Hypothalamus (tissue), 51 donors: ENCODE measurements at places on chromosomes 7 and 10.

DNA sequence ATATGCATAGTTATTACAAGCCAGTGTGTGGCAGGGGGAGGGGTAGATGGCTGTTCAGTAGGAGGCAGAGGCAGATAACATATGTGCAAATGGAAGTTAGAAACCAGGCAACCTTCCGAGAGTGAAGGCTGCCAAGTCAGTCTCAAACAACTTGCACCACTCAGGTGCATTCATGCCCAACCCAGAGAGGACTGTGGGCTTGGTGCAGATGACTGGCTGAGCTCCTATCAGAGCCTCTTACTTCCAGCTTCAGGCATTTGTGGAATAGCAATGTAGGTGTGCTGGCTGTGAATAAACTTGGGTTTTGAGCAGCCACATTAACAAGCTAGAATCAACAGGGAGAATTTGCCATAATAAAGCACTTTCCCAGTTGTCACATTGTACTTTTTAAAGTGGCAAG is 789.8 kb downstream of the PHTF2 start:
- DNase-seq, result no peak

DNA sequence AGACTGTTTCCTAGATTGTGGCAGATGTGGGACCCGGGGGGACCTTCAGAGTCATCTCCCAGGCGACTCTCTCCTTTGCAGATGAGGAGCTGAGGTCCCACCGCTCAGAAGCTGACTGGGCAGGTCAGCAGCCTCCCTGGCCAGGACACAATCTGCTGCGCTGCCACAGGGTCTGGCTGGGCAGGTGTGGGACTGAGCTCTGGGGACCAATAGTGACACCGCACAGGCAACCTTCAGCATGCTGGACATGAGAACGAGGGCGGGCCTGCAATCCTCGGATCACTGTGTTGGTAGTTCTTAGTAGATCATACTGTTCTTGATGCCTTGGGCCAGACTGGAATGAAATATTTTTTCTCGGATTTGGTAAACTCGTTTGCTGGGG is 20.5 kb upstream of the CRYGN start:
- DNase-seq, result no peak

DNA sequence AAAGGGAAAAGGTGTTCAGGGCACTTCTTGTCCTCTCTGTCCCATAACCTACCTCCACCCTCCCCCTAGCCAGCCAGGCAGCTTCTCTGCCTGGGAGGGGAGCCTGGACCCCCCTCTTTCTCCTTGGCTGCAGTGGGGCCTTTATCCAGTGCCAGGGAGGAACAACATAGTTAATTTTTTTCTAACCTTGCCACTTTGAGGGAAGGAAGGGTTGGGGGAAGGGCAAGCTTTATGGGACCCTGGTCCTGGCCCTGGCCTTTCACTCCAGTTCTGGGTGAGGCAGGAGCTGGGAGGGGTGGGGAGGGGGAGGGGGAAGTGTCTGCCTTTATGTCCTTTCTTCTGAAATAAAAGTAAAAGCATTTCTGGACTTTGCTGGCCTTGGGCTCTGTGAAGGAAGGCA is 4.5 kb downstream of the VGF start:
- DNase-seq, result no peak

- peak; percentile 23 for DNase-seq
Observed at GRCh38 chr7:37916673-37917660, at the start of gene SFRP4. Gene SFRP4 (minus strand): TSS chr7:37916817. CDS start chr7:37916537, 280 bp downstream.

GRCh38 chr7:69808391-69808790 is 210.1 kb downstream of the AUTS2 start:
- DNase-seq, result no peak

GRCh38 chr10:126846959-126847358 is 58.3 kb upstream of the DOCK1 start:
- no peak for DNase-seq

GRCh38 chr10:1418031-1418550 is 319.2 kb downstream of the ADARB2 start:
- no peak for DNase-seq

GRCh38 chr7:44534087-44534486 is 7.0 kb downstream of the NPC1L1 start:
- DNase-seq, result no peak

DNA sequence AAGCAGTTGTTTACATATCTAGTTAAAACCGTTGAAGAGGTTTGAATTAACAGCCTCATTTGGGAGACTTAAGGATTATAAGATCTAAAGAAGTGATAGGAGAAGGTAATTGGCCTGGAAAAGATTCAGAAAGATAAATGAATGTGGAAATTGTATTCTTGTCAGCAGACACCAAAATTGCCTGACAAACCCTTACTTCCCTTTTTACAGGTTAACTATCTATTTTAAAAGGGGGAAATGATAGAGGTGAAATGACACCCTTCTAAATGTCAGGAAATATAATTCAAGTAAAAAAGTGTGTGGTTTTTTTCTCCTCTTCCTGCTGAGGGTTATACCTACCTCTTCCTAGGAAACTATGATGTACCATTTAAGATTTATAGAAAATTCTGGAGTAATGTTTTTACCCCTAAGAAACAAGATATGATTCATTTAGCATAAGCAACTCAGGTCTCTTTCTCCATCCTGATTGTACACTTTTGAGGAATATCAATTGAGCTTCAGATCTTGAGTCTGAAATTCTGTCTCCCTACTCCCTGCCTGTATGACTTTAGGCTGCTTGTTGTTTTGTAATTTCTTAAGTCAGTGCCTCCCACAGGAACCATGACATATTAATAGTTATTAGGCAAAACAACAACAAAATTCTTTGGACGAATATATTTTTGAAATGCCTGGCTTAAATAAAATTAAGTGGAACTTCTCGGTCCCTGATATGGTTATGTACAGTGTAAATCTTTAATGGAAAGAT is 250.4 kb downstream of the RNLS start:
- no peak for DNase-seq

GRCh38 chr10:42476101-42476500 is 162.3 kb downstream of the ZNF33B start:
- no peak for DNase-seq

DNA sequence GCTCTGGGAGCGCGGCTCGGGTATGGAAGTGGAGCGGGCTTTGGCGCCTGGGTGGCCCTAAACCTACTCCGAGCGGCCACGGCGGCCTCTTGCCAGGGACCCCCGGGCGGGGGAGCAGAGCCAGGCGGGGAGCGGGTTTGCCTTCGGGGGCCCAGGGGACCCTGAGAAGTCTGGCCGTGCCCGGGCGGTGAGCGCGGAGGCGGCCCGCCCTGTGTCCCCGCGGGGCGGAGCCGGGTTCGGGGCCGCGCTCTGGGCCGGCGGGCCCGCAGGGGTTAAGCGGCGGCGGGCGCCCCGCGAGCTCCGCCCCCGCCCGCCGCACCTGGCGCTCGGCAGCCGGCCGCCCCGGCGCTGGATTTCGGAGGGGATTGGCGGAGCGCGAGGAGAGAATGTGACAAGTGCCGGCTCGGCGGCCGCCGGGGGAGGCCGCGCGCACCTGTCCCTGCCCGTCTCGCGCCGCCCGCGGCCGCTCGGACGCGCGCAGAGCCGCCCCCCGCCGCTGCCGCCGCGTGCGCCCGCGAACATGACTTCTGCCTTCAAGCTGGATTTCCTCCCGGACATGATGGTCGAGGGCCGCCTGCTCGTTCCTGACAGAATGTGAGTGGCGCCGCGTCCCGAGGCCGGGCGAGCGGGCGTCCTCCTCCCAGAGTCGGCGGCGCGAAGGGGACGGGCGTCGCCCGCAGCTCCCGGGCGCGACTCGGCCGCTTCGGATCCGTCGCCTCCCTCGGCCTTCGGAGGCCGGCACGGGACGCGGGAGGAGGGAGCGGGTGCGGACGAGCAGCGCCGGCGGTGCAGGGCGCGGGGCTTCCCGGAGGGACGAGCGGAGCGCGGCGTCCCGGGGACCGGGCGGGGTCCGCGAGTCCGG is at the start of gene CELF2:
CELF2 (plus strand) TSS at position 303 of the 862 bp plus-strand sequence; CDS start at position 521, 218 bp downstream.
- DNase-seq, result no peak

DNA sequence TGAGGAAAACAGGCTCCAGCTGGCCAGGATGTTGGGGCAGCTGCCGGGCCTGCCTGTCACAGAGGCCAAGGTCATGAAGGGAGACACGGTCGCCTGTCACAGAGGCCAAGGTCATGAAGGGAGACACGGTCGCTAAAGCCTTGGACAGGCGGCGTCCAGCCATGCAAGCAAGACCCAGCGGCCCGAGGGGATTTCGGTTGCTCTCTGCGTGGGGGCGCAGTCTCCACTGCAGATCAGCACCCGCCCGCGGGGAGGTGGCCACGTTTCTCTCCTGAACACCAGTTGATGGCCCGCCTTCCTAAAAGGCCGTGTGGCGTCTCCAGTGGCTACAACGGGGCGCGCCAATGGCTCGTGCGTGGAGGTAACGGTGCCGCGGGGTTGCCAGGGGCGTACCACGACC is 67.0 kb upstream of the PCGF5 start:
- no peak for DNase-seq

DNA sequence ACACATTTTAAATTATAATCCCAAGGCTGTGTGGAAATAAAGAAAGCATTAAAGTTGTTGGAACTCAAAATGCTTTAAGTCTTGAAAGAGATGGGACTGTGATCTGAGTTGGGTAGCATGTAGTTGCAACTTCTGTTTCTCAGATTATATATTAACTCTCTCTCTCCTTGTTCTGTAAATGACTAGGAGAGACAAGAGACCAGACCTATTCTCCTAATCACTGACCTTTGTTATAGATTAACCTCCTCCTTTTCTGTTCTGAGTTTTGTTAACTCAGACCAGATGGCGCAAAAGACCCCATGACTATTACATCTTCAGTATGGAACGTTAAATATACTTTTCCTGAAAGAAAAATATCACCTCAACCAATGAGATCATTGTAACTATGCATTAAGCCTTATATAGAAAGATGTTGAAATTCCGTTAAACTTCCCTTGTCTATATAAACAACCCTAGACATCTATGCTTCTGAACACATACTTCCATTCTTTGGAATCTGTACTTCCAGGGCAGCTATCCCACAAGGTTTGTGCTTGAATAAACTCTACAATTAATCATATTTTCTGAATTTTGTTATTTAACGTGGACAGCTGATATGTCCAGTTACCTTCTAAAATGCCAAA is 143.5 kb upstream of the TRIM24 start:
- no peak for DNase-seq
